ENCODE measurements at places on chromosomes 4 and X.

GRCh38 chr4:94354474-94354896 lies 11.8 kb upstream of the HPGDS start:
- peak; percentile 50 for DNase-seq

DNA sequence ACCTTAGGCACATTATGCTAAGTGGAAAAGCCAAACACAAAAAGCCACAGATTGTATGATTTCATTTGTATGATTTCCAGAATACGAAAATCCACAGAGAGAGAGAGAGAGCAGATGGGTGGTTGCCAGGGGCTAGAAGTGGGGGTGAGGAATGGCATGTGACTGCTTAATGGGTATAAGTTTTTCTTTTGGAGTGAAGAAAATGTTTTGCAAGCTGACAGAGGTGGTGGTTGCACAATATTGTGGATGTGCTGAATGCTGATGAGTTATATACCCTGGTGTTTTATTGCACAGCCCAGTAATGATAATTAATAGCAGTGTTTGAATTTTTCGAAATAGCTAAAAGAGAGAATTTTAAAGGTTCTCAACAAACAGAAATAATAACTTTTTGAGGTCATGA lies 386.1 kb upstream of the HS3ST1 start:
- peak; percentile 6 for DNase-seq

DNA sequence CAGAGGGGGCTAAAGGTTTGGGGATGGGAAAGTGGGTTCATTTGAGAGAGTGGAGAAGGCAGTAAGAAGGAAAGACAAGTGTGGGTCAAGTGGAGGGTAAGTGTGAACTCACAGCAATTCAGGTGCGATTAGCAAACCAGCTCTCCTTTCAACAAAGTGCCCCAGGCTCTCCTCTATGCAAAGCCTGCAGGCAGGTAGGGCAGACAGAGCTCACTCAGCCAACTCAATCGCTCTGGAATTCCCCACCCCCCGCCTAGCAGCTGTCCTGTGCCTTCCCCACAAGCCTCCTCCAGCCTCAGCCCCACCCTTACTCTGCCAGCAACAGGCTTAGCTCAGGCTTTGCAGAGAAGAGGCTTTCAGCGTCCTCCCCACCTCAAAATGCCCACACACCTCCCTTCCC lies 14.8 kb upstream of the MAMLD1 start:
- DNase-seq: peak; percentile 1

- DNase-seq: no peak
Observed at GRCh38 chrX:24235084-24235710, 78.7 kb downstream of the SUPT20HL2 start.

GRCh38 chr4:96173756-96174155 lies 333.9 kb downstream of the PDHA2 start:
- no peak for DNase-seq

- DNase-seq: no peak
Observed at GRCh38 chrX:38326086-38326485, 1.2 kb downstream of the RPGR start.

GRCh38 chr4:140018931-140019618 lies 134.9 kb downstream of the MAML3 start:
- peak; percentile 82 for DNase-seq

DNA sequence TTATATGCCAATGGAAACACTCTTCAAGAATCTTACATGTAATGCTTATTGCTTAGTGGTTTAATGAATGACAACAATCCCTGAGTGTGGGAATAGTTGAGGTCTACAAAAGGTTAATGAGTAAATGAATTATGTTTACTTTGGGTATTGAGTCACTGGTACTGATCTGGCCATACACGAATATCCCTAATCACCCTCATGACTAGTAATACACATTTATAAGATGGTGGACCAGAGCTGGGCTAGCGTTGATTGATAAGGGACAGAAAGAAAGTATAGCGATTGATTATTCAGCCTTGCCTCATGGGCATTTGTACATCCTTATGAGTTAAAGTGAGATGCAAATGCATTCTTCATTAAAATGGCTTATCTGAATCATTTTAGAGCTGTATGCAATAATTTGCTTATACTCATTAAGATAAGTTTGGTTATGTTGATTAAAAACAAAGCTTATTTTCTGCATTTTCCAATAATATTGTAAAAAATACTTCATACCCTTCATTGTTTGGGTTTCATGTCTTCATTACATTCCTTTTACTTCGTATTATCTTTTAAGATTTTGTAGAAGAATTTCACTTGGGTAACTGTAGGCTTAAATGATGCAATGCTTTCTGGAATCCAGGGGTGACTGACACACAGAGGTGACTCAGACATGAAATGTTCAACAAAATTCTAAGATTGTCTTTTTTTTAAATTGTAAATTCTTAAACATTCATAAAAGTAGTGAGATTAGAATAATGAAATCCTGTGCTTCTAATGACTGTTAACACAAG lies 47.4 kb downstream of the FGF2 start:
- DNase-seq: no peak

GRCh38 chr4:180852738-180853137 lies 1390.5 kb upstream of the TENM3 start:
- DNase-seq: peak; percentile 83
